ENCODE measurements at places on chromosomes 1 and 21.

- DNase-seq: no peak
Measured at GRCh38 chr1:92951141-92951582, 10.1 kb downstream of the DIPK1A start.

- DNase-seq: no peak
Measured at GRCh38 chr1:147673406-147673805, 3.1 kb upstream of the ACP6 start.

- no peak for DNase-seq
Measured at GRCh38 chr1:182175361-182175931, 113.9 kb upstream of the ZNF648 start.

- no peak for DNase-seq
Measured at GRCh38 chr1:56284928-56285327, 294.4 kb downstream of the PLPP3 start.

DNA sequence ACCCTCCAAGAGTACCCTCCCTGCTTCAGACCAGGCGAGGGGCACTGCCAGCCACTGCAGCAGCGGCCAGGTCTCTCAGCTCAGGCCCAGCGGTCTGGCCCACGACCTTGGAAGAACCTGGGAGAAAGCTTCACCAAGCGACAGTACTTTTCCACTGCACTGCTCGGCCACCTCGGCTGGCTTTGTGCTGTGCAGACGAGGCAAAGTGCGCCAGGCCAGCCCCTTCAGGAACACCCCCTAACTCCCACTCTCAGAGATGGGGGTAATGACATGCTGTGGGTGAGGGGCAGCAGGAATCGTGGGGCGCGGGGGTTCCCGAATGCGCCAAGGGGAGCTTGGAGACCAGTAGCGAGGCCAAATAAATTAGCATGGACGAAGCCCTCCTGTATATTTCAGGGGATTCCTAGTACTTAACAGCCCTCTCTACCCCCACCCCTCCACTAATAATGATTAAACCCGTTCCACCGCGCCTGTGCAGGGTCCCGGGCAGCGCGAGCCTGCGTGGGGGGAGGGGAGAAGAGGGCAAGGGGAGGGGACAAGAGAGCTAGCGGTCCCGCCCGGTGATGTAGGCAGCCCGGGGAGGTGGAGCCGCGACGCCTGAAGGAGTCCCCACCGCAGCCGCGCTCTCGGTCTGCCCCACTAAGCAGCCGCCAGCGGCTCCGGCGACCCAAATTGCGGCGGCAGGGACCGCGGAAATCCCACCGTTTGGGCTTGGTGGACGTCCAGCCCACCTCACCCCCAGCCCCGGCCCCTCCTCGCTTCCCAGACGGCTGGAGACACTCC is at the start of gene FAM43B:
Gene FAM43B, plus strand, starts transcription at position 629 of the 783 bp plus-strand sequence. CDS start 401 bp downstream, outside the sequence.
- no peak for DNase-seq

DNA sequence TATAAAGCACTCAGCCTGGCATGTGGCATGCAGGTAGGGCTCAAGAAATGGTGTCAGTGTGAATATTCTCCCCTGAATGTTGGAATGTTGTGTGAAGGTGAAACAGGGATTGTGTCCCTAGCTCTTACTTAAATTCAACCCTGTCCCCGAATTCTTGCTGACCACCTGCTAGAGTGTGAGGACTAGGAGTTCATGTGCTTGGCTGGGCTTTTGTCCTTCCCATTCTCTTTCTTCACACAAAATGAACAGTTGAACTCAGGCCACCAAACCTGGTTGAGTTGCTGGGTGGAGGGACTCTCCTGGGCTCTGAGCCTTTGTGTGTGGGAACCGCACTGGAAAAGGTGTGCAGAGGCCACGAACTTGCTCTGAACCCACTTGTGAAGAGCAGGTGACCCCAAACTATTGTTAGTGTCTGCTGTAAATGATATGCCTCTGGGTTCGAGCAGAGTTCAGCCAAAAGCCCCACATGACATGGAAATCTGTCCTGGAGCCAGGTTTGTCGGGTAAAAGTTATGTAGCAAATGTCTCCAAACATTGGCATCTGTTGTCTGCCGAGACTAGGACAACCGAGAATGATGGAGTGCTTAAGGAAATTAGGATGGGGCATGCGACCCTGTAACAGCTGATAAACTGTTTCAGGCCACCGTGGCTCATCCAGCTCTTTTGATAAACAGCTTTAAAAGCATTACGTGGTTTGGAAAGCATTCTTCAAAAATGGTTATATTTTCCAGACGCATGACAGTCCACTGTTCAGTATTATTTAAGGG is 144.2 kb downstream of the DHRS3 start:
- no peak for DNase-seq

DNA sequence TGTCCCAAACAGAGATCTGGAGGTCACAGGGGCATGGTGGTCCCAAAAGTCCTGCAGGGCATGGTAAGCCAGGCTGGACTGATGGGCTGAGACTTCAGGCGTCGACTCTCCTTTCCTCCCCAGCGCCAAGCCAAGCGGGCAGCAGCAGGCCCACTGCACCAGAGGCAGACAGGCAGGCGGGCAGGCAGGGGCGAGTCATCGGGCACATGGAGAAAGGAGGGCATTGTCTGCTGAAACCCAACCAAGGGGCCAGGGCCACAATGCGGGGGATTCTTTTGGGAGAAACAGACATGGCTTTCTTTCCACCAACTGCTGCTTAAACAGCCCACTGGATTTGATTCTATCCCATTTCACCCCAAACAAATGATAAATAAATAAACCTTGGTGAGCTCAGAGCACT is 46.2 kb downstream of the TRABD2B start:
- no peak for DNase-seq

GRCh38 chr1:202685641-202686040 is 24.6 kb downstream of the SYT2 start:
- no peak for DNase-seq

- no peak for DNase-seq
Measured at GRCh38 chr1:14112613-14113012, 412.6 kb downstream of the PRDM2 start.

DNA sequence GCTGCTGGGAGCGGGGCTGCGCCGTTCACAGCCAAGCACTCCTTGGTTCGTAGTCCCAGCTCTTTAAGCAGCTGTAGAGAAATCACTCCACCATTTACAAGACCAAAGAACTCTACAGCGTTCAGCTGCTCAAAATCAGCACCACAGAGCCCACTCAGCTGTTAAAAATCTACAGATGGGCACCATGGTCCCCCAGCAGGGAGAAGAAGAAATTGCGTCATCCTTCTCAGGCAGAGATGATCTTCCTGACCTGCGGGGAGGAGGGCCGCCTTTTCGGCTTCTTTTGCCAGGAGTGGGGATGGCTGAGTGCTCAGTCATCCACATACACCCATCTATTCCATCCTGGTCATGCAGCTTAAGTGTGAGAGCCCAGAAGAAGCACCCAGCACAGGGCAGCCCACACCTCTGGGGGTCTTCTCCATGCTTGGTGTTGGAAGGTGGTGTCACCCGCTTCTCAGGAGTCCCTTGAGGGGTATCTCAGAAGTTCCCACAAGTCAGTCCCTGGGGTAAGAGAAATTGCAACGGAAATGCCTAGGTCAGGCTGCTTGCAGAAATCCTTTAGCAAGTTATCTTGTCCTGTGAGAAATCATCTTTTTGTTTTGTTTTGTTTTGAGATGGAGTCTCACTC is 163.8 kb downstream of the NPHP4 start:
- no peak for DNase-seq

- DNase-seq: no peak
Measured at GRCh38 chr1:234633246-234634003, 23.4 kb upstream of the IRF2BP2 start.

DNA sequence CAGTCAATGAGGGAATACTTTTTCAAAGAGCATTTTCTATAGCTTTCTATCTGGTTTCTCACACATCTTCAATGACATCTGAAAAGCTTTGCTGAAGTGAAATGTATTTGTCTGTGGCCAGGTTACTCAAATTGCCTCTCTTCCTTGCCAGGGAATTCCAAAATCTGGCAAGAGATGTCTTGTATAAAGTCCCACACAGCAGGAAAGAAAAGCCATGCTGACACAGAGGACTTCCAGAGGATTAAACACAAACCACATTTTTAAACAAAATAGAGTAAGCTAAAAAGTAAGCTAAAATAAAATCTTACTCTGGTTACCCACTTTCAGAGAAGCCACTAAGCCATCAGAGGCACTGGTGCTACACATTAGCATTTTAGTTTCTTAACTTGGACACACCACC is 93.1 kb upstream of the BCAR3 start:
- no peak for DNase-seq

GRCh38 chr1:97680894-97681293 is 239.9 kb downstream of the DPYD start:
- DNase-seq: no peak

DNA sequence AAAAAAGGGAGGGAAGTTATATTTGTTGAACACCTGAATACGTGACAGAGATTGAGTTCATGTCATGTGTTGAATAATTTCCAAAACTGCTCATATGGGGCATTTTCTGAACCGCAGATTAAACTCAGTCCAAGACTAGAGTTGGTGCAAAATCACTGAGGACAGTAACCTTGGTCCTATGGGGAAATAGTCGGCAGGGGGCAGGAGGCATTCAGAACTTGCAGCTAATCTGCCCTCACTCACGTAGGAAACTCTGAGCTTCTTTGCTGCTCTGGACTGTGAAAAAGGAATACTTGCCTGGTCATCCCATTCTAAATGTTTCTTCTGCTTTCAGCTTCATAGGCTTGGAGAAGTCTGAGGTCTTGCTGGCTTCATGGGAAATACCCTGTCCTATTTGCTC is 228.3 kb upstream of the ZP4 start:
- DNase-seq: no peak

- DNase-seq: no peak
Measured at GRCh38 chr1:101344745-101345144, 107.9 kb downstream of the S1PR1 start.

DNA sequence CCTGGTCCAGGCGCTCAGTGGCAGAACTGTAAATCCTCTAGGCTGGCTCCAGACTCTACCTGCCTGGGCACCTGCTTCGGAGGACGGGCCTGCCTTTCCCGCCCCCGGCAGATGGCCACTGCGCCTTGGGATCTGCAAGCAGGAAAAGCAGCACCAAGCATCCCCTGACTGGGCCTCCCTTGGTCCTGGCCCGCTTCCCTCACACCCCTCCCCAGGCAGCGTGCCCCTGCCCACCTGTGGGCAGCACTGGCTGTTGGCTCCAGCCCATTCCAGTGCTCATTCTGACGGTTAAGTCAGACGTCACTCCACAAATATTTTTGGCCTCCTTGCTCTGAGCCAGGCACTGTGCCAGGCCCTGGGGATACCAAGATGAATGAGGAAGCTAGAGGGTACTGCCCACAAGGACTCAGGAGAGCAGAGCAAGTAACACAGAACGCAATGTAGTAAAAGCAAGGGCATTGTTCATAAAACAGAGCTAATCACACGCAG is 22.0 kb upstream of the BLACAT1 start:
- no peak for DNase-seq

- DNase-seq: no peak
Measured at GRCh38 chr1:218080863-218081262, 204.2 kb upstream of the RRP15 start.

- DNase-seq: no peak
Measured at GRCh38 chr1:221727146-221728036, 14.5 kb downstream of the DUSP10 start.

GRCh38 chr1:163744301-163744887 is 422.6 kb downstream of the NUF2 start:
- no peak for DNase-seq

- DNase-seq: no peak
Measured at GRCh38 chr1:23013657-23014056, 2.0 kb downstream of the TEX46 start.

- no peak for DNase-seq
Measured at GRCh38 chr1:226737819-226738420, 1.2 kb downstream of the ITPKB start.

GRCh38 chr1:28395181-28395580 is 25.6 kb downstream of the PHACTR4 start:
- DNase-seq: no peak

DNA sequence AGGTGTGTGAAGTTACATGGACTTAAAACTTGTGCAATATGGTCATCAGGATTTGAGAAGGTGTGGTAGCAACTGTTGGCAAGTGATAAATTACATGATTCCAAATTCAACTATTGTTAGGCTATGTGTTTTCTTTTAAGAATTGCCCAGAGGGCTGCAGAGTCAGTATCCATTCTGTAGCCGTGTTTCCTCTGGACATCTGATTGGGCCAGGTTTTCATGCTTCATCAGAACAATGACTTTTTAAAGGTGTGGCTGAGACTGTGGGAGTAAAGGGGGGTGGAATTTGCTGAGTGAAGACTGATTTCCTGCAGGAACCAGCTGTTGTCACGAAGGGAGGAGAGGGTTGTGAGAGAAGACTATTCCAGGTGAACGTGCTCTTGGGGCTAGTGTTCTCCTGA is 1.7 kb upstream of the HRNR start:
- DNase-seq: no peak

- DNase-seq: no peak
Measured at GRCh38 chr1:108017698-108018097, 52.7 kb upstream of the VAV3 start.

GRCh38 chr1:243507672-243508302 is 251.9 kb downstream of the SDCCAG8 start:
- no peak for DNase-seq

DNA sequence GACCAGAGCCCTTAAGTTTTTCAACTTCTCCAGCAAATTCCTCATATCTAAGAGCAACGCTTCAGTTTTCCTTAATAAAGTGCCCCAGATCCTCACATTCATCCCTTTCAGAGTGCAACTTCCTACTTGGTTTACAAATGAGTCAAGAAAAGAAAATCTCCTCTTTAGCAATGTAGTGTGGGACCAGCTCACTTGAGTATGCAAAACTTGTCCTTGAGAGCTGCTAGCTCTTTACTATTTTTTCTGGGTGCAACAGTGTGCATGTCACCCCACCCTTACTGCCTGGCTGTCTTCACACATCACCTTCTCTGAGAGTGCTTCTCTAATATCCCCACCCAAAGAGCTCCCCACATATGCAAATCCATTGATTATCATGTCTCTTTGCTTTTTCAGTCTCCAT is 203.1 kb upstream of the CAMK1G start:
- DNase-seq: no peak

GRCh38 chr1:164910671-164911070 is 351.7 kb downstream of the PBX1 start:
- no peak for DNase-seq

Measured in activated naive CD4-positive, alpha-beta T cell (primary cell).